ENCODE measurements at places on chromosomes 12 and 14.

- DNase-seq: no peak
Observed at GRCh38 chr14:90871605-90872233, 55.5 kb upstream of the TTC7B start.

- no peak for DNase-seq
Observed at GRCh38 chr12:109888179-109889020, 8.1 kb upstream of the GLTP start.

GRCh38 chr12:10072131-10072530 is 26.7 kb downstream of the CLEC1A start:
- no peak for DNase-seq

DNA sequence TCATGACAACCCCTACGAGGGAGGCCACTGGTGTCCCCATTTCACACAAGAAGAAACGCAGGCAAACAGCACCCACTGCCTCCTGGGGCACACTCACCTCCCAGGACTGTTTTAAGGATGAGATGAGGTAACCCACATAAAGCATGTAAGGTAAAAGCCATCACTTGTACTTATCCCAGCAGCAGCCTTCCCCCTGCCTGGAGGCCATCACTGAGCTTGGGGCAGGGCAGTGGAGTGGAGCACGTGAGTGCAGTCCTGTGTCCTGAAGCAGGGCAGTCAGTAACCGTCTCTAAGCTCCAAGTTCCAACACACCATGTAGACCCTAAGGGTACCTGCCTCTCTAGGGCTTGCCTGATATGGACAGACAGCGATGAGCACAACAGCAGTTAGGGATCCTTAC is 1.7 kb downstream of the POLE start:
- no peak for DNase-seq

DNA sequence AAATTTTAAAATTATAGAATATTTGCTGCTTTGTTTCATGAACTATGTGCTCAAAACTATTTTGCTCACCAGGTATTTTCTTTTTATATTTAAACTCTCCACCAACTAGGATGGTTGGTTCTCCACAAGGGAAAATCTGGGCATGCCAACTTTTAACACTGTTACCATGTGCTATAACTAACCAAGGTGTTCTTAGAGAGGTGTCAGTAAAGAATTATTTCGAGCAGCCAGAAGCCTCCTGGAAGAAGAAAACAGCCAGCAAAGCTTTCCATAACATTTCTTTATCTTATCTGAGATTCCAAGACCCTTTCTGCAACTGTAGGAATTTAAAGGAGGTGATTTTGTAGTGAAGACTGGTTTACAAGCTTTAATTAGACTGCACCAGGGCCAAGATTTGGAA is 97.3 kb downstream of the PRICKLE1 start:
- DNase-seq: no peak

DNA sequence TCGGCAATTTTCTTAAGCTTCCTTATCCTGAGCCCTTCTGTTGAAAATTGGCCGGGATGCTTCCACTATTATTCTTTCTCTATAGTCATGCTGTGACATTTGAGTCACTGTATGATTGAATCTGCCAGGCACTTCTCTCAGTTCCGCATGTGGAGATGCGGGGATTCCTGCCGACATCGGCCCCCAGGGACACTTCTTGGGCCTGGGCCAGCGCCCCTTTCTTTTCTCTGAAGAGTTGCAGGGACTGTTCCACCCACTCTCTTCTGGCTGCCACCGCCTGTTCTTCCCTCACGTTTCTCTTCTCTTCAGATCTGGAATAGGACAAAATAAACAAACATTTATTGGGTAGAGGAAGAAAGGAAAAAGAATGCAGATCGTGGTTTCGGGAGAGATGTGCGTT is 310.1 kb downstream of the ETNK1 start:
- no peak for DNase-seq

GRCh38 chr12:121989276-121990113 is 32.2 kb upstream of the BCL7A start:
- no peak for DNase-seq
